ENCODE measurements at places on chromosomes 2 and 18.

- H3K36me3 ChIP-seq = no peaks in the 10 kb centered on the region
- H3K27me3 ChIP-seq = peaks cover 2% of the 10 kb centered on the region
- no peak overlapping the region for H3K4me3 ChIP-seq
- H3K27ac ChIP-seq = no peak overlapping the region
These were observed 53.6 kb upstream of the HNMT start for GRCh38 chr2:137910641-137911040.

DNA sequence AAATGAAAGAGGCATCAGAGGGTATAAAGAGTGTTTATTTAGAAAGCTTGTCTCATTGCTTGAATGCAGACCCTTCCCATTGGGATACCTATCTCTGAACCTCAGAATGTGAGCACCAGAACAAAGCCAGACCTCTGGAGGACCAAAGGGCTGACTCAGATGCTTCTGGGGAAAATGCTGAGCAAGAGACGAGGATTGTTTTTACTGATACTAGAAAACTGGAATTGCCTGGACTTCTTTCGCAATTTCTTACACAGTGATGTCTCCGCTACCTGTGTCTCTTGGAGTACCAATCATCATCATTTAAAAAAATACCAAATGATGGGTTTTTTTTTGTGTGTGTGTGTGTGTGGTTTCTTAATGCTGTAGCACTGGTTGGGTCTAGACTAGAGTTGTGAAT is 55.6 kb upstream of the CCDC85A start:
- DNase-seq = no peak
- H3K4me3 ChIP-seq = no peak overlapping the region
- peaks cover 4% of the 10 kb centered on the region for H3K27me3 ChIP-seq
- no peaks in the 10 kb centered on the region for H3K36me3 ChIP-seq
- H3K27ac ChIP-seq = no peak overlapping the region

- no peaks in the 10 kb centered on the region for H3K36me3 ChIP-seq
- no peaks in the 10 kb centered on the region for H3K27me3 ChIP-seq
- peaks cover 6% of the 10 kb centered on the region for H3K4me1 ChIP-seq
These were observed 52.2 kb downstream of the MARCO start for GRCh38 chr2:118994172-118994700.

DNA sequence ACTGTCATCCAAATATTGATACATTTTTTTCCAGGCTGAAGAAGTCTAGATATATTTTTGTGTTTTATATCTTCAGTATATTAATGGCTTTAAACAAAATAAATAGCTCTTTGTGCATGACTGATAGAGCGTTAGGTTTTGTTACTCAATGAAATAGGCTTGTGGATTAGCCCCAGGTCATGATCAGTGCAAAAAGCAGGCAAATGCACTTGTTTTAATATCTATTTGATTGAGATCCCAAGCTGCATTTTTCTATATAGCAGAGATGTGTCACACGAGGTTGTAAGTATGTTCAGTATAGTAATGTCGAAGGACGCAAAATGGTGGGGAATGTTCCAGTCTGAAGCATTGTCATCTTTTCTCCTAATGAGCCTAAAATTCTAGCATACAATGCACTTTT is 198.5 kb downstream of the ZNF407 start:
- DNase-seq = no peak
- no peak overlapping the region for H3K4me3 ChIP-seq
- no peaks in the 10 kb centered on the region for H3K36me3 ChIP-seq
- H3K27me3 ChIP-seq = no peaks in the 10 kb centered on the region
- no peak overlapping the region for H3K27ac ChIP-seq
- H3K4me1 ChIP-seq = peaks cover 20% of the 10 kb centered on the region

- no peak for DNase-seq
- no peak overlapping the region for H3K27ac ChIP-seq
- H3K36me3 ChIP-seq = no peaks in the 10 kb centered on the region
- no peak overlapping the region for H3K4me3 ChIP-seq
- H3K27me3 ChIP-seq = peaks cover 9% of the 10 kb centered on the region
These were observed 138.8 kb upstream of the SP5 start for GRCh38 chr2:170576296-170576695.

GRCh38 chr2:128623776-128624761 is 305.4 kb upstream of the HS6ST1 start:
- H3K4me3 ChIP-seq = peak overlapping the region; percentile 42
- H3K27me3 ChIP-seq = peaks cover 3% of the 10 kb centered on the region
- peak overlapping the region; percentile 76 for H3K27ac ChIP-seq
- no peaks in the 10 kb centered on the region for H3K36me3 ChIP-seq
- peak; percentile 72 for DNase-seq
- peaks cover 18% of the 10 kb centered on the region for H3K4me1 ChIP-seq

DNA sequence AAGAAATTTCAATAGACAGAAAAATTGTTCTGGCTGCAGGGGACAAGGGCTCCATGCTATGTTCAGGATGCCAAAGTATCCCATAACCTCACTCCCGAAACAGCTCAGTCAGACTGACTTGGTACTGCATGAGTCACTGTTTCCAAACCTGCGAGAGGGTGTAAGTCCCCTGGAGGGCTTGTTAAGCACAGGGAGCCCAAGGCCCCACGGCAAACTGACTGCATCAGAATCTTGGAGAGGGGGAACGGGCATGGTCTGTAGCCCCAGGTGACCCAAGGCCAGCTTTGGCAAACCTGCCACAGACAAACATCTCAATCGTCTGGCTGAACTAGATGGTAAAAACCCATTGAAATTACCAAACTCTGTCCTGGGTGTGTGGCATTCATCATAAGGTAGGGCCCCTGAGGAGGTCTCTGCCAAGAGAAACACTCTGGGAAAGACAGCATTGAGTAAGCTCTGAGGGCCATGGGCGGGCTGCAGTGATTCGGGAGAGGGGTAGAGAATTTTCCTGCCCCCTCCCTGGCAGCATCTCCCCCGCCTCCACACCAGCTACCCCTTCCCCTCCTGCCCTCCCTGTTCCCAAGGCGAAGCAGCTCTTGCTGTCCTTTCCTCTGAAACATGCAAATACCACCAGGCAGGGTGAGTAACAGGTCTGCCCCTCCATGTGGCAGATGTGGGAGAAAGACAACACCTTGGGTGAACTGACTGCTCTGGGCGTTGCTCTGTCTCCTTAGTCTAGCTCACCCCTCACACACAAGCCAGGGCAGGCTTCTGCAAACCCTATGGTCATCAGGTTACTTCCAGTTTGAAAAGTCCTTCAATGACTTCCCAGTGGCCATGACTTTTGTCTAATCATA is 274.7 kb upstream of the SIX2 start:
- H3K27ac ChIP-seq = no peak overlapping the region
- H3K4me1 ChIP-seq = no peaks in the 10 kb centered on the region
- H3K36me3 ChIP-seq = no peaks in the 10 kb centered on the region
- peaks cover 15% of the 10 kb centered on the region for H3K27me3 ChIP-seq

DNA sequence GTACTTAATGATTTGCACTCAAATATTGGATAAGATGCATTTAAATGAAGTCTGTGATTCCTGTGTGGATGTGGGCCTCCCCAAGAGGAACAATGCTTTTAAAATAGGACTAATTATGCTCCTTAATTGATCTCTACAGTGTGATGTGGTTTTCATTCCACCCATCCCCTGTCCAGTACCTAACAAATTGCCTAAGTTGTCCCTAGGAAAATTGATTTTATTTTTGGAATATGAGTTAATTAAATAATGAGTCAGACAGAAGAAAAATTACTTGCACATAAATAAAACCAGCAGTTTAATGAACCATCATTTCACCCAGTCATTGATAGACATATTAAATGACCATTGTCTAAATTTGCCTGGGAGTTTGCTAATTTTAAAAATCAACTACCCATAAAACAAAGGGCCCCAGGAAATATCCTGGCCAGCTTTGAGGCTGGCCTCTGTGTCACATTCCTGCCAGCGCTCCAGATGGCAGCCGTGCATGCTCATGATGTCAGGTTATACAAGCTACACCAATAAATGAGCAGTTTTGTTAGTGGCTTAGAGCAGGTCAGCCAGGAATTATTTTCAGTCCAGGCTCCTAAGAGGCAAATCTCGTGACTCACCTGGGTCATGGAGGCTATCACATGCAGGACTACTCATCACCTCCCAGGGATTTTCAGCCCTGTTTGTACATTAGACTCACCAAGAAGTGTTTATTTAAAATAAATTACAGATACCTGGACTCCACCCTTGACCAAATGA is 31.9 kb downstream of the ABHD3 start:
- H3K36me3 ChIP-seq = no peaks in the 10 kb centered on the region
- H3K27me3 ChIP-seq = no peaks in the 10 kb centered on the region
- no peak for DNase-seq

DNA sequence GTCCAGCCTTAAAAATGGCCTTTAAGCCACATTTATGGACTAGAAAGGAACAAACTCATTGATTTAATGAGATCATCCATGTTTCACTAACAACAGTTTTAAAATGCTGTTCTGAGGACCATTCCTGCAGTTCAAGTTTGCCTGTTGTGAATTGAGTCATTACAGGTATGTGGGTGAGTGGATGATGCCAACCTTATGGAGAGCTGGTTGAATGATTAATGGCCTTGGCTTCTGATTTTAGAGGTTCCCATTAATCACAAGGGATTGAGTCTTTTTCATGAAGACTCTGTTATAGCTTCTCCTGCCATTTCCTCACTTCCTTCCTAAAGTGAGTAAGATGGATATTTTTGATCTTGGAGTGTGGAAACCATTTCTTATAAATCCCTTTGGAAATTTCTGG is 459.8 kb upstream of the SLC14A2 start:
- H3K27me3 ChIP-seq = peaks cover 6% of the 10 kb centered on the region

DNA sequence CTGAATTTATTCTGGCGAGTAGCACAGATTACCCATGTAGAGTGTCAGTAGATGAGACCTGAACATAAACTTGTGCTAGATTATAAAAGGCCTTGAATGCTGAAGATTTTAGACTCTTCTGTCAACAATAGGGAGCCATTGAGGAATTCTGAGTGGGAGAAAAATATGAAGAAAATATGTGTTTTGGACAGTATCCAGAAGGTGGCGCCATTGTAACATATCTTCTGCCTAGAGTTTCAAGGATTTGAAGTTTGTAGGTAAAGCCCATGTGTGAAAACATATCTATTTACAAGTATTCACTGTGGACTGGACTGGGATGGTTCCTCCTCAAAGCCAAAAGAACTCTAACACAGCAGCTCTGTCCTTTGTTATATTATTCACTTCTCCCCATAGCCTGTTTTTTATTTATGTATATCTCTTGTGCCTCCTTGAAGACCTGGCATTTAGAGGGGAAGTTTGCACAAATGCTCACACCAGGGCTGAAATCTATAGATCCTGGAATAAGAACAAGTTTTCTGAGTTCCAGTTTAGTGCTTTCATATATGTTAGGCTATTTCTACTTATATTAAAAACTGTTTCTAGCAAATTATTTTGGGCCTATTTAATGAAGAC is 124.9 kb downstream of the RDH14 start:
- H3K4me3 ChIP-seq = no peak overlapping the region
- peak; percentile 23 for DNase-seq
- H3K4me1 ChIP-seq = no peaks in the 10 kb centered on the region
- peaks cover 3% of the 10 kb centered on the region for H3K27me3 ChIP-seq
- no peaks in the 10 kb centered on the region for H3K36me3 ChIP-seq

GRCh38 chr2:13917958-13918357 is 714.6 kb upstream of the LRATD1 start:
- no peaks in the 10 kb centered on the region for H3K36me3 ChIP-seq
- no peaks in the 10 kb centered on the region for H3K27me3 ChIP-seq
- H3K4me1 ChIP-seq = no peaks in the 10 kb centered on the region

DNA sequence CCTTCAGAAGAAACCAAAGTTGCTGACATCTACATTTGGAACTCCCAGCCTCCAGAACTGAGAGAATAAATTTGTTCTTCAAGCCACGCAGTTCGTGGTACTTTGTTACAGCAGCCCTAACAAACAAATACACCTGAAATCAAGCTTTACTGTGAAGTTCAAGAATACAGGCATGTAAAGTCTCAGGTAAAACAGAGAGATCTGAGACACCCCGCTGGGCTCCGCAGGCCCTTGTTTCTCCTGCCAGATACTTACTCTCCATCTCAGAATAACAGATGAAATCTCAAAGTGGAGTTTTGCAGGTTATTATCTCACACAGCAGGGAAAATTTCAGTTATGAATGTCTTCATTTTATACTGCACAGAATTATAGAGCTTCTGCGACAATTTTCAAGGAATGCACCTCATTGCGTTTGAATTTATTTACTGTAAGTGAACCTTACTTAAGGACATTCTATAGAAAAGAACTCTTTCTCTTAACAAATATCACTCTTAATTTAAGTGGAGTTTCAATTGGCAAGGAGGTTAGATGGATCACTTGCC is 492.4 kb upstream of the LRATD1 start:
- DNase-seq = no peak
- no peaks in the 10 kb centered on the region for H3K27me3 ChIP-seq
- no peak overlapping the region for H3K4me3 ChIP-seq
- H3K4me1 ChIP-seq = no peaks in the 10 kb centered on the region
- no peak overlapping the region for H3K27ac ChIP-seq

DNA sequence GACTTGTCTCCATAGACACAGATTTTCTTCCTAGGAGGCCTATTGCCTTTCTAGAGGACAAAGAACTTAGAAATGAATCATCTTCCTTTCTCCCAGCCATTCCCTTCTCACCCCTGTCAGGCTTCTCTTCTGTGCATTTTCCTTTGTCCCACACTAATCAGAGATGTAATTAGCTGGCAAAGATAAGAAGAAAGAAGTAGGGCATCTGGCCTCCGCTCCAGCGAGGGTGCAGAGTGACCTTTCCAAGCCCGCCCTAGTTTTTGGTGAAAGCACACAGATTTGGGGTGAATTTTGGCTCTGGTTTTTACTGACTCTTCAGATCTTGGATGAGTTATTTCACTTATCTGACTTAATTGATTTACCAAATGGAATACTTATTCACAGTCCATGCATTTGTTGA is 626.5 kb downstream of the ZEB2 start:
- H3K27ac ChIP-seq = no peak overlapping the region
- no peaks in the 10 kb centered on the region for H3K4me1 ChIP-seq
- H3K4me3 ChIP-seq = no peak overlapping the region
- DNase-seq = no peak
- H3K27me3 ChIP-seq = peaks cover 15% of the 10 kb centered on the region
- no peaks in the 10 kb centered on the region for H3K36me3 ChIP-seq

- H3K36me3 ChIP-seq = no peaks in the 10 kb centered on the region
- no peak overlapping the region for H3K4me3 ChIP-seq
- no peak overlapping the region for H3K27ac ChIP-seq
- no peaks in the 10 kb centered on the region for H3K4me1 ChIP-seq
These were observed 816.8 kb upstream of the CRIM1 start for GRCh38 chr2:35538796-35539195.

- no peaks in the 10 kb centered on the region for H3K36me3 ChIP-seq
- peaks cover 8% of the 10 kb centered on the region for H3K27me3 ChIP-seq
- H3K4me1 ChIP-seq = no peaks in the 10 kb centered on the region
- no peak overlapping the region for H3K27ac ChIP-seq
- H3K4me3 ChIP-seq = no peak overlapping the region
- no peak for DNase-seq
These were observed 64.8 kb upstream of the ID2 start for GRCh38 chr2:8617048-8617447.
